T-cell (primary cell): ENCODE measurements at places on chromosomes 3 and 15.

DNA sequence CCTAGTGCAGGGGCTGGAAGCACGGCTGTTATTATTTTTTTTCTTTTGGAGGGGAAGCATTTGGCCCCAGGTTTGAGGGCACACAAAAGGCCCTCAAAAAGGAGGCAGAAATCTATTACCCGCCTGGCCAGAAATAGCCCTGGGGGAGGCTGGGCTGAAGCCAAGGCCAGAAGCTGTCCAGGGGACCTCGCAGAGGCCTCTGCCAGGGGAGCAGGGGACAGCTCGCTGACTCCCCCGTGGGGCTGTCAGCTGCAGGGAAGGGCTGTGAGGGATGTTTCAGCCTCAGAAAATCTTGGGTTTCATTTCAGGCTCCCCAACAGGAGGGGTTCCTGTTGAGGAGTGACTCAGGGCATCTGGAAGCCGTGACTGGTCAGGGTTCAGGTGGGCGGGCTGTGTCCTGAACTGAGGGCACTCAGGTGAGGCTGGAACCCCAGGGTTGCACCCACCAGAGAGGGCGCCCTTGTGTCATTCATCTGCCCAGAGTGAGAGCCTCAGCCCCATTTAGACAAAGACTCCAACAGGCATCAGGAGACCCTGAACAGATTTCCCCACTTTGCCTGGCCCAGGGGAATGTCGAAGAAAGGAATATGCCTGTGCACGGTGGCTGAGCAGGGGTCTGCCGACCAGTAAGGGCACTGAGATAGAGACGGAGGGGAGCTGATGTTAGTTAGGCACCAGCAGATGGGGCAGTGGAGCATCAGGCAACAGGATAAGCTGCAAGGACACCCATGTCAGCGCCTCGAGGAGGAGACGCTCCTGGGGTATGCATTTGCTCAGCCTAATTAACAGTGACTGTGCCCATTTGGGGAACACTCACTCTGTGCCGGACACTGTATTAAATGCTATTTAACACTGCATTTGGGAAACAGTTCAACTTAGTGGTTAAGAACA lies 43.5 kb upstream of the SLC6A11 start:
- no peak for DNase-seq

GRCh38 chr15:29473621-29474105 lies 204.0 kb upstream of the NSMCE3 start:
- DNase-seq = no peak

GRCh38 chr3:127887321-127887720 lies 27.7 kb upstream of the KBTBD12 start:
- no peak for DNase-seq

DNA sequence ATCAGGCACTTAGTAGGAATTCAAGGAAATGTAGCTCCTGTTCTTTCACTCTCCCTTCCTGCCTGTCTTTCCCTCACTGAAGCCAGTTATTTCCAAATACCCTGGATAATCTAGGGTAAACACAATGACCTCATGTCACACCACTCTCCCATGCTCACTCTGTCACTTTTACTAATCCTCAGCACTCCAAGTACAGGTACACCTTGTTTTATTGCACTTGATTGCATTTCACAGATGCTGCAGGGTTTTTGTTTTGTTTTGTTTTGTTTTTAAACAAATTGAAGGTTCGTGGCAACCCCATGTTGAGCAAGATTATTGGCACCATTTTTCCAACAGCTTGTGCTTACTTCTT lies 40.8 kb downstream of the PPM1L start:
- DNase-seq = no peak

- no peak for DNase-seq
Measured at GRCh38 chr15:66100761-66101160, 152.8 kb downstream of the MEGF11 start.

DNA sequence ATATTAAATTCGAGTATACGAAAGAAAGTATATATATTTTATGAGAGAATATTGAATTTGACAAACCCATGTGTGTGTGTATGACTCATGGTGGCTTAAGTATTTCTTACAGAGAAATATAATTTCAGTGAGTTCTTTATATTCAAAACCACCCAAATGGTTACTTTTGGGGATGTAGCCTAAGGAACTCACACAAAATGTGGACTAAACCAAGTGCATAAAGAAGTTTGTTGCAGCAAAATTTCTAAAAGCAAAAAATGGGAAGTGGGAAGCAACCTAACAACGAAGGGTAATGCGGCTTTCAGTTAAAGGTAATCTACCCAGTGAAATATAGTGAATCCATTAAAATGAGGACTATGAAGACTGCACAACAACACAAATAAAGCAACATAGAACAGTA lies 277.1 kb downstream of the EDEM1 start:
- DNase-seq = no peak

GRCh38 chr15:36784098-36784670 lies 204.8 kb downstream of the CDIN1 start:
- no peak for DNase-seq

GRCh38 chr3:54507876-54508460 lies 385.6 kb downstream of the CACNA2D3 start:
- DNase-seq = no peak

DNA sequence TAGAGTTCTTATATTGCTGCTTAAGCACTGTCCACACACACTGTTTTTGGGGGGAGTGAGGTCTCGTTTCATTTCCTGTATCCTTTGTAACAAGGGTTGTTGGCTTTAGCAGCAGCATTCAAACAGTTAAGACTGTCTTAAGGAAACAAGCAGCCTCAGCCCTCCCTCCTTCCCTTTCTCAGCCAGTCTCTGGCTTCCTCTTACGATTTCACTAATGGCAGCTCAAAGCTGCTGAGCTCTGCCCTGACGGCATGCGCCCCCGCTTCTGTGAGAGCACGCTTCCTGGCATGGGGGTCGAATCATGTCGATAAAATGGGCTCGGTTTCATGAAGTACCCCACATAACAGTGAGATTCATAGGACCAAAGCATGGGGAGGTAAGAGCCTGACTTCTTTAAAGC lies 105.0 kb downstream of the KLHL25 start:
- DNase-seq = peak; percentile 63

- no peak for DNase-seq
Measured at GRCh38 chr3:106263011-106263410, 394.2 kb upstream of the CBLB start.

DNA sequence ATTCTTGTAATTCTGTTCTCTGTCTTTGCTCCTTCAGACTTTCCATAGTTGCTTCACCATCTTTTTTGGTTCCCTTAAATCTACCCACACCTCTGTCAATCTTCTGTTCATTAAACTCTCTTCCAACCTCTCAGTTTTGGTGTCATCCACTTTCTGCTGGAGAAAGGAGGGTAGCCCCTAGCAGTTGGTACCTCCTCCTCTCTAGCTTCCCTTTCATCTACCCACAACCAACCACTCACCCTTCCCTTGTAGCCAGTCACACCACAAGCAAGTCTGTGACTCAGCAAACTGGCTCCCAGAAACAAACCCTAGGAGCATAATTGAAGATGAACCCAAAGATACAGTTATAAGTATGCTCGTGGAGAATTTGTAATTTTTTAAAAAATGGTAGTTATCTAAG lies 318.6 kb downstream of the FHIT start:
- no peak for DNase-seq

- no peak for DNase-seq
Measured at GRCh38 chr3:134944429-134944828, 149.4 kb downstream of the EPHB1 start.

DNA sequence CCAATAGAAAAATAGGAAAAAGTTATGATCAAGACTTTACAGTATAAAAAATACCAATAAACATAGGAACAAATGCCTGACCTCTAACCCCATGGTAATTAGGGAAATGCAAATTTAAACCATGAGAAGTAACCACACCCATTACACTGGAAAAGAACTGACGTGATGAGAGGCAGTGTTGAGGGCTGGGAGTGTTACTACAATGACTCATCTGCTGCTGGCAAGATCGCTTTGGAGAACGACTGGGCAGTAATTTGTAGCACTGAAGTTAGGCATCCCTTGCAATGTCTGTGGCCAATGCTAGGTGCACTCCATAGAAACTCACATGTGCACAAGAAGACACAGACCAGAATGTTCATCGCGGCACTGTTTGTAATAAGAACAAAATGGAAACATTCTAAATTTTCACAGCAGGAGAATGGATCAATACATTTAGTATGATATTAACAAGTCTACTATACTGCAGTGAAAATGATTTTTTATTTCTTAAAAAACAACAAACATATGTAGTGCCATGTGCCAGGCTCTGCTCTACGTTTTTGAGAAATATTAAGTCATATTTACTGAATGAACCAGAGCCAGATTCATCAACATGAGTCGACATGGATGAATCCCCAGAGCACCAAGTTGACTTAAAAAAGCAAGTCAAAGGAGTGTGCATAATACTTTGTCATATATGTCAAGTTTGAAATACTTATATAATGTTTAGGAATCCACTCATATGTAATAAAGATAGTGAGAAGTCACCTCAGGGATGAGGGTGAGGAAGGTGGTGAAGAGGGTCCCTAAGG lies 37.6 kb upstream of the EPHB3 start:
- no peak for DNase-seq

DNA sequence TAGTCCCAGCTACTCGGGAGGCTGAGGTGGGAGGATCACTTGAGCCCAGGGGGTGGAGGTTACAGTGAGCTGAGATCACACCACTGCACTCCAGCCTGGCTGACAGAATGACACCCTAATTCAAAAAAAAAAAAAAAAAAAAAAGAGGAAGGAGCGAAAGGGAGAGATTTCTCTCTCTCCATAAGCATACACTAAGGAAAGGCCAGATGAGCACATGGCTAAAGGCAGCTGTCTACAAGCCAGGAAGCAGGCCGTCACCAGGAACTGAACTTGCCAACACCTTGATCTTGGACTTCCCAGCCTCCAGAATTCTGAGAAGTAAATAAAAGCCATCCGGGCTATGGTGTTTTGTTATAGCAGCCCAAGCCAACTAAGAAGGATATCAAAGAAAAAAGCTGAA lies 7.5 kb downstream of the SRGAP3 start:
- no peak for DNase-seq

- no peak for DNase-seq
Measured at GRCh38 chr3:18354701-18355100, 70.4 kb downstream of the SATB1 start.

- no peak for DNase-seq
Measured at GRCh38 chr15:101264011-101264410, 12.2 kb upstream of the CHSY1 start.

DNA sequence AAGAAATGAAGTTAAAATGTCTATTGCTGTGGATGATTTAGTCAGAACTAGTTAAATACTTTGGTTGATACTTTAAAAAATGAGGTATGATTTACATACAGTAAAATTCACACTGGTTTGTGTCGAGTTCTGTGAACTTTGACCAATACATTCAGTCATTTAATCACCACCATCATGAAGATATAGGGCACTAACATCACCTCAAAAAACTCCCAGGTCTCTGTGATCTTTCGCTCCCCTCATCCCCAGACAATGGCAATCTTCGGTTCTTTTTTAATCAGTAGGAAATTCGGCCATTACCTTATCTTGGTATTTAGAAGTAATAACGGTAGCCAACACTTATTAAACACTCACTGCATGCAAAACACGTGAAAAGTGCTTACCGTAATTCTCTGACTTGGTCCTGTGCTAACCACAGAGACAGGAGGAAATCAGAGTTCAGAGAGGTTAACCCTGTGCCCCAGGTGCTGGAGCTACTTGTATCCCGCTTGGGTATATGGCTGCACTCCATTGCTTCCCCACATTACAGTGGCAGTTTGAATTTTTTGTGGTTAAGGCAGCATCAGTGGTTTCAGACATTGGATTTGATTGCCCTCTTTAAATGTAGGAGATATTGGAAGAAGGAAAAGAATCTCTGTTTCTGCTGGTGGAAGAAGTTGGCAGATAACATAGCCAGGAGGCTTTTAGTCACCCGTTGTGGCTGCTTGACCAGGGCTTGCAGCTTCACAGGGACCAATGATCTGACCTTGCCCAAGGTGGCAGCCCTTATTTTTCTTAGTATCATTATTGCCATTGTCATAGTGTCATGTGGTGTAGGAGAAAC lies 4.2 kb downstream of the PLCL2 start:
- DNase-seq = no peak

- no peak for DNase-seq
Measured at GRCh38 chr3:175495331-175495730, 636.2 kb downstream of the NAALADL2 start.

- DNase-seq = no peak
Measured at GRCh38 chr3:23303601-23304217, 100.6 kb downstream of the UBE2E2 start.

DNA sequence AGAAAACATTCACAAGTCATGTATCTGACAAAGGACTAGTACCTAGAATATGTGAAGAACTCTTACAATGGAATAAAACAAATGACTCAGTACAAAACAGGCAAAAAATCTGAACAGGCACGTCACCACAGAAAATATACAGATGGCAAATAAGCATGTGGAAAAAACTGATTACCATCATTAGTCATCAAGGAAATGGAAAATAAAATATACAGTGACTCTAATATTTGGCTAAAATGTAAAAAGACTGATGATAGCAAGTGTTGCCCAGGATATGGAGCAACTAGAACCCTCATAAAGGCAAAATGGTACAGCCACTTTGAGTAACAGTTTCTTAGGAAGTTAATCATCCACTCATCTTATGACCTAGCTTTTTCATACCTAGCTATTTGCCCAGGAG lies 95.8 kb upstream of the ABHD17C start:
- no peak for DNase-seq

- DNase-seq = no peak
Measured at GRCh38 chr3:12890610-12891390, 49.4 kb upstream of the RPL32 start.

DNA sequence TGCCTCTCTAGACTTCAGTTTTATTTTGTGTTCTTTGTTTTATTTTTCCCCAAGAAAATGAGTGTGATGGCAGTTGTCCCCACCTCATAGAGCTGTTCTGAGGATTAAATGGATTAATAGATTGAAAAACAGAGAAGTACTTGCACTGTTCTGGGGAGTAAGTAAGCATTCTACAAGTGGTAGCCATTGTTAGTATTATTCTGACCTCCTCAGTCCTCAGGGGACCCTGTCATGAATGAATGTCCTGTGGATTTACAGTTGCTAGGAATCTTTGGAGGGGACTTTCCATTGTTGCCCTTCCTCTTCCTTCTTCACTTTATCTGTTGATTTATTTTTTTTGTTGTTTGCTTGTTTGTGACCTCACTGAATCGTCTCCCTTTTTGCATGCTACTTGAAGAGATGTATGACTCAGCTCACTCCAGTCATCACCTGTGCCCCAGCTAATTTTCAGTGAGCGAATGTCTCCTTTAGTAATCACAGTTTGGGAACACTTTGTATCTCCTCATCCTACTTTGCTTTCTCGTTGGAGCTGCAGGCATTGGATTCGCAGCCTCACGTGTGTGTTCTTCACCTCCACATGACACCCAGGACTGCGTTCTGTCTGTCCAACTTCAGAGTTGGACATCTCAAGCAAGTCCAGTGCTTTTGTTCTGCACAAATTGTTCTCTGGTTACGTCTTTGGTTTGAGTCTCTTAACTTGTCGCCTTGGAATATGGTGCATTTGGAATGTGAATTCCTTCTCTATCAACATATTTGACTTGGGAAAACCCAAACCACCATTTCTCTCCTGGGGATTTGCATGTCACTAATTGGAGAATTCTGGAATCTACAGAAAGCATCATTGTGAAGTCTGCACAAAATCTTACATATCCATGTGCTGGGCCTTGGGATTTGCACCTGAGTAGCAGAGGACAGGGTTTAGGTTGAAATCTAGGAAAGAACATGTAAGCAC lies 54.5 kb downstream of the LRTM1 start:
- DNase-seq = no peak

GRCh38 chr15:90059208-90059985 lies 42.9 kb downstream of the IDH2 start:
- peak; percentile 64 for DNase-seq

GRCh38 chr15:66798426-66799061 lies 96.5 kb downstream of the SMAD6 start:
- DNase-seq = no peak
